ENCODE measurements at places on chromosomes 13 and 19. TPM values are rescaled to one million over a fixed set of nuclear protein-coding genes. Genes with fewer than 3 reads are reported as not detected.

DNA sequence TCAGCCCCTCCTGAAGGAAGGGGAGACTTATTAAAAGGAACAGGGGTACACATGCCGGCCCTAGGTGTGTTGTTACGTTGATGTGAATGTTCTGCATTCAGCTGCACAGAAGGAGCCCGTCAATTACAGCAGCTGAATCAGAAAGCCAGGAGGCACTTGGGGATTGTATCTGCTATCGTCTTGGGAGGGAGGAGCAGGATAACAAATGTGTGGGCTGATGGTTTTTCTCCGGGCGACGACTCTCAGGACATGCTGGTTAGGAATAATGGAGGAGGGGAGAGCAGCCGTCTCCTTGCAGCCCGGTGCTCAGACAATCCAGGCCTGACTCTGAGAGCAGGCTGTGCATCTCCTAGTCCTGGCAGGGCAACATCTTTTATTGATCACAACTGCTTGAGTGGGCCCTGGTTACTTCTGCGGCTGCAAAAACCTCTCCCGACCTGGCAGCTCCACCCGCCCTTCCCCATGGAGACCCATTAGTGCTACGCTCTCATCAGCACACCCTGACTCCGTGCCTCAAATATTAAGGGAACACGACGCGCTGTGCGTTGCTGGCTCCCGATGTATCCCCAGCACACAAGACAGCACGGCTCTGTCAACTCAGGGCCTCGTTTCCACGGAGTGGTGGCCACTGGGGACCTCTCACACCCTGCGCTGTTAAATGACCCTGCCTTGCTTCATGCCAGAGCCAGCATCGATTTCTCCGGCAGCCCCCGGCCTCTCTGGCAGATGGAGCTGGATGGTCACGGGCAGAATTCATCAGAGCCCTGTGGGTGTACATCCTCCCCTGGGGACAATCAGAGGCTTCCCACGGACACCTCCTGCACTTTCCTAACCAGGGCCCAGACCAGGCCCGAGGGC is 25.3 kb downstream of the PEPD start:
- DNase-seq: no peak
- H3K27ac ChIP-seq: no peak overlapping the region
- no peaks in the 10 kb centered on the region for H3K4me1 ChIP-seq
- H3K27me3 ChIP-seq: no peaks in the 10 kb centered on the region
- no peak overlapping the region for H3K4me3 ChIP-seq
- peaks cover 49% of the 10 kb centered on the region for H3K36me3 ChIP-seq

- no peak overlapping the region for H3K27ac ChIP-seq
- H3K4me1 ChIP-seq: no peaks in the 10 kb centered on the region
- no peak for DNase-seq
- H3K4me3 ChIP-seq: no peak overlapping the region
- no peaks in the 10 kb centered on the region for H3K36me3 ChIP-seq
Measured at GRCh38 chr13:58994777-58995176, 1169.0 kb downstream of the DIAPH3 start.

DNA sequence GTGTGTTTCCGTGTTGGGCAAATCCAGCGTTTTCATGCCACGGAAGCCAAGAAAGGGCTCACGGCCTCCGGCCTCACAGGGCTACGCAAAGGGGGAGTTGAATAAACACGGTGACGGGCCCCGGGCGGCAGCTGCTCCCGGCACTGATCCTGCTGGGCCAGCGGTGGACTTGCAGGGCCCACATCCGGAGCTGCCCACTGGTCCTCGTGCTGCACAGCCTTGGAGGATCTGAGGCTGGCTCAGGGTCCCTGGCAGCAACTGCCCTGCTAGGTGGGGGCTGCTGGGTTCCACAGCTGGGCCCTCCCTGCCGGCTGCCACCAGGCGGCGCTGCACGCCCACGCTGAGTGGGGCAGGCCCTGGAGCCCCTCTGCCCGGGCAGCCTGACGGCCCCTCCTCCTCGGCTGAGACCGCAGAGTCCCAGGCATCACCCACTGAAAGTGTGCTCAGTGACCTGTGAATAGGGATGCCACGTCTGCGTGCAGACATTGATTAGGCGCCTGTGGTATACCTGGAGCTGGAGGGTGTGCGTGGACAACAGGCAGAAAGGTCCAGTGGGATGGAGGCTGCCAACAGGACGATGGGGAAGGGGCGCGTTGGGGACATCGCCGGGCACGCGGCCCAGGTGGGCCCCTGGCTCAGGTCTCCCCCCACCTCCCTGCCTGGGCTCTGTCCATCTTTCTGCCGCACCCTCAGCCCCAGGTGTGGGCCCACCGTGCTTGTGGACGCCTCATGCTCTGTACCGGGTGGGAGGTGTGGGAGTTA is 5.3 kb upstream of the HCN2 start:
- DNase-seq: no peak
- H3K36me3 ChIP-seq: peaks cover 41% of the 10 kb centered on the region
- peaks cover 52% of the 10 kb centered on the region for H3K27me3 ChIP-seq
- H3K4me3 ChIP-seq: no peak overlapping the region
- no peak overlapping the region for H3K27ac ChIP-seq

DNA sequence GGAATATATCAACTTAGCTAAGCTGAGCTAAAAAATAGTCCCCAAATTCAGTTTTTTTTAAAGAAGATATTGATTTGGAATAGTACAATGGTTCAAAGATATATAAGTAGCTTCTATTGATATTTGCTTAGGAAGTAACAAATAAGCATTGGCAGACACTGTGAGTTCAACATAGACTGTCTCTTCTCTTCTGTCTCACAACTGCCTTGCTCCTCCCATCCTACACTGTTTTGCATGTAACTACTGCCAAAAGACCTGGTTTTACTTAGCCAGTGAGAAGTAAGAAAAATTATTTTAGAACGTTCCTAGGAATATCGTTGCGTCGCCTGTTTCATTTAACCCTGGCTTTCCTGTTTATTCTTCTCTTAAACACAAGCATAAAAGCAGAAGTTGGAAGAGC is 859.0 kb upstream of the SPRY2 start:
- H3K36me3 ChIP-seq: no peaks in the 10 kb centered on the region
- H3K27me3 ChIP-seq: no peaks in the 10 kb centered on the region
- H3K27ac ChIP-seq: no peak overlapping the region
- no peaks in the 10 kb centered on the region for H3K4me1 ChIP-seq

KLK12 gene
- polyA plus RNA-seq: 0.87 TPM

GRCh38 chr19:45607071-45608029 is 5.3 kb upstream of the GPR4 start:
- peaks cover 21% of the 10 kb centered on the region for H3K27me3 ChIP-seq
- H3K4me3 ChIP-seq: no peak overlapping the region
- H3K36me3 ChIP-seq: peaks cover 36% of the 10 kb centered on the region
- H3K27ac ChIP-seq: peak overlapping the region; percentile 57
- H3K4me1 ChIP-seq: peaks cover 6% of the 10 kb centered on the region

KDELR1 gene
- 178 TPM for polyA plus RNA-seq

DNA sequence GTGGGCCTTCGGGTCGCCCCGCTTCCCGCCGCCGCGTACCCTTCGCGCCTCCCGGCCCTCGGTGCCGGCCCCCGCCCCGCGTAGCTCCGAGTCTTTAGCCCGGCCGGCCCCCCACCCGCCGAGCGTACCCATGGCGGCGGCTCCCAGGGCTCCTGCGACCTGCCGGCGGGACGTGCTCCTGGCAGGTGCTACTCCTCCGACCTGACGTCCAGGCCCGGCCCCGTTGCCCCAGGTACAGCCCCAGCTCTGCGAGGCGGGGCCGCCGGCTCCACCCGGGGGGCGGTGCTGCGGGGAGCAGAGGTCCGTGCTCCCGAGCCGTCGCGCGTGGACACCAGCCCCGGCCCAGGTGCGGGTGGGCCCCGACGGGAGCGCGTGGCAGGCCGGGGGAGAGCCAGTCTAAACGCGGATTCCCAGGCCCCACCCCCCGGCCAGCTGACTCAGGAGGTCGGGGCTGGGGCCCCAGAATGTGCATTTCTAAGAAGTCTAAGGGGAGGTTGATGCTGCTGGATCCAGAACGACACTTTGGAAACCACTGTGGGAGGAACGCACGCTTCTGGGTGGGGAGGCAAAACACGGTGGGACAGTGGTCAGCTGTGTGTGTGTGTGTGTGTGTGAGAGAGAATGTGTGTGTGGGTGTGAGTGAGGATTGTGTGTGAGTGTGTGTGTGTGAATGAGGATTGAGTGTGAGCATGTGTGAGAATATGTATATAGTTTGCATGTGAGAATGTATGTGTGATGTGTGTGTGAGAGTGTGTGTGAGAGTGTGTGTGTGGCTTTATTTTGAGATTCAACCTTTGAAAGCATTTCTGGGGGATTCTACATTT is at the start of gene SLC15A1:
Gene SLC15A1, minus strand, starts transcription at position 206 of the 824 bp plus-strand sequence. Its CDS starts 74 bp downstream, at position 132.
- H3K27ac ChIP-seq: no peak within 1 kb of the TSS
- no peak for DNase-seq
- no peaks in the 10 kb centered on the region for H3K36me3 ChIP-seq
- peak within 1 kb of the TSS; percentile 5 for H3K4me3 ChIP-seq
- H3K4me1 ChIP-seq: peaks cover 10% of the 10 kb centered on the region

- H3K27me3 ChIP-seq: no peaks in the 10 kb centered on the region
- no peak for DNase-seq
- no peak overlapping the region for H3K27ac ChIP-seq
- H3K36me3 ChIP-seq: no peaks in the 10 kb centered on the region
- H3K4me3 ChIP-seq: no peak overlapping the region
Measured at GRCh38 chr13:108451121-108451520, 178.3 kb upstream of the MYO16 start.

GRCh38 chr19:51505904-51506303 is 4.3 kb upstream of the SIGLEC12 start:
- H3K4me1 ChIP-seq: peaks cover 56% of the 10 kb centered on the region
- H3K4me3 ChIP-seq: no peak overlapping the region
- no peak for DNase-seq
- no peaks in the 10 kb centered on the region for H3K36me3 ChIP-seq

- H3K4me1 ChIP-seq: no peaks in the 10 kb centered on the region
- no peak for DNase-seq
- no peak overlapping the region for H3K4me3 ChIP-seq
- no peaks in the 10 kb centered on the region for H3K36me3 ChIP-seq
- H3K27me3 ChIP-seq: no peaks in the 10 kb centered on the region
- H3K27ac ChIP-seq: no peak overlapping the region
Measured at GRCh38 chr13:99614465-99614885, 113.2 kb downstream of the TM9SF2 start.

SIGLECL1 gene
- polyA plus RNA-seq: not detected

PLIN4 gene
- polyA plus RNA-seq: 1.2 TPM

DNA sequence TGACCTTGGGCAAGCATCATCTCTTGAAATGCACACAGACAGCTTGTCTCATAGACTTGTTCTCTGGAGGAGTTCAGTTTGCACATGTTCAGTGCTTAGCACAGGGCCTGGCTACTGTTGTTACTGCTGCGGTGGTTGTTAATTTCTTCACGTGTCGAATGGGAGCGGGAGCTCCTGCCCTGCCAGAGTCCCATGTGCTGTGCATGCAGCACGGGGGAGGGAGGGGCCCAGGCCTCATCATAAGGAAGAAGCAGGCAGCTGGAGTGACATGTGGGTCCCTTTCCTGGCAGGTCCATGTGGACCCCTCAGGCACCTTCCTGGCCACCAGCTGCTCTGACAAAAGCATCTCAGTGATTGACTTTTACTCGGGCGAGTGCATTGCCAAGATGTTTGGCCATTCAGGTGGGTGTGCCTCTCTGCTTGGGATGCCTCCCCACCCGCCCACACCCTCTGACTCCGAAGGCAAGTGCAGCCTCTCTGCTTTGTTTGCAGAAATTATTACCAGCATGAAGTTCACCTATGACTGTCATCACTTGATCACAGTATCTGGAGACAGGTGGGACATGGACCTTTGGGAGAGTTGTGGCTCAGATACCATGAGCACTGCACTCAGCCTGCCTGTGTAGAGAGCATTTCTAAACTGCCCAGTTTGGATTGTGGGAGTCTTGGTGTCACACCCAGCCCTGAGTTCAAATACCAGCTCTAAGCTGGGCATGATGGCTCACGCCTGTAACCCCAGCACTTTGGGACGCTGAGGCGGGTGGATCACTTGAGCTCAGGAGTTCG is 19.8 kb upstream of the OVOL3 start:
- no peak overlapping the region for H3K4me3 ChIP-seq
- DNase-seq: no peak
- no peaks in the 10 kb centered on the region for H3K36me3 ChIP-seq
- H3K4me1 ChIP-seq: no peaks in the 10 kb centered on the region

DNA sequence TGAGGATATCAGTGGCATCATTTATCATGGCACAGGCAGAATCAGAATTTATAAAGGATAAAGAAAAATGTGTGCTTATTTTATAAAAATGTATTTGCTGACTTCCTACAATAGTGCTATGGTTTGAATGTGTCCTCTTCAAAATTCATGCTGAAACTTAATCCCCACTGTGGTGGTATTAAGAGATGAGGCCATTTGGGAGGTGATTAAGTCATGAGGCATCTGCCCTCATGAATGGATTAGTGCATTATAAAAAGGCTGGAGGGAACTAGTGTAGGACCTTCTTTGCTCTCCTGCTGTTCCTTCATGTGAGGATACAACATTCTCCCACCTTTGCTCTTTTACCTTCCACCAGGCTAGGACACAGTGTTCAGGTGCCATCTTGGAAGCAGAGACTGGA is 212.8 kb downstream of the RFC3 start:
- H3K36me3 ChIP-seq: no peaks in the 10 kb centered on the region
- no peak overlapping the region for H3K4me3 ChIP-seq
- H3K27me3 ChIP-seq: no peaks in the 10 kb centered on the region
- DNase-seq: no peak
- no peak overlapping the region for H3K27ac ChIP-seq

GRCh38 chr13:105608104-105608503 is 927.4 kb downstream of the EFNB2 start:
- H3K27me3 ChIP-seq: no peaks in the 10 kb centered on the region
- no peak overlapping the region for H3K27ac ChIP-seq
- H3K4me1 ChIP-seq: no peaks in the 10 kb centered on the region
- no peaks in the 10 kb centered on the region for H3K36me3 ChIP-seq

SSC5D gene
- polyA plus RNA-seq: 8.5 TPM

DNA sequence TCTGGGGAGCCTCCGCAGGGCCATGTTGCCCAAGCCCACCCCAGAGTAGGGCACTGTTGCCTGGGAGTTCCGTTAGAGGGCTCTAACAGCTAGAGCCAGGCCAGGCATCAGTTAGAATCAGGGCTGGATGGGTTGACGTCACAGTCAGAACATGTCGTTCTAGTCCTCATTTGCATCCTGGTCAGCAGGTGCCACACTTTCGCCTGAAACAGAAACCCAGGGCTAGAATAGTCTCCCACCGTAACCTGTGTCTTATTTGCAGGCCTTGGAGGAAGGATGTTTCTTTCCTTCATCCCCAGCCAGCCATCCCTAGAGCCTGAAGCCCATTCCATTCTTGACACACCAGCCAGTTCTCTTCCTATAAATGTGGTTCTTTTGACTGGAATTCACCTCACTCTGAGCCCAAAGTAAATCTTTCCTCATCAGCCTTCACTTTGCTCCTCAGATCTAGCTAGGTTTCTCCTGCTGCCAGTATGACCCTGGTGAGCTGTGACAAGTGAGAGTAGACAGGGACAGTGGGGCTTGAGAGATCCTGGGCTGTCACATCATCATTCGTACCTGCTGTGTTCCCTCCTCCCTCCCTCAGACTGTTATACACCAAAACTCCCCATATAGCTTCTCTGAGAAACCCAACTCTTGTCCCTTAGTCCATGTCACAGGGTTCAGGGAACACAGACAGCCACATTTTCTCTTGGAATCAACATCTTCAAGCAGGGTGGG is 12.2 kb upstream of the CCDC97 start:
- H3K27me3 ChIP-seq: no peaks in the 10 kb centered on the region
- peaks cover 63% of the 10 kb centered on the region for H3K4me1 ChIP-seq
- H3K27ac ChIP-seq: peak overlapping the region; percentile 77
- H3K36me3 ChIP-seq: no peaks in the 10 kb centered on the region
- no peak for DNase-seq
- no peak overlapping the region for H3K4me3 ChIP-seq

FSD1 gene
- 1.0 TPM for polyA plus RNA-seq

GRCh38 chr19:39398297-39398864 is 7.2 kb downstream of the MED29 start:
- no peaks in the 10 kb centered on the region for H3K36me3 ChIP-seq
- peak overlapping the region; percentile 84 for H3K27ac ChIP-seq
- no peaks in the 10 kb centered on the region for H3K27me3 ChIP-seq
- H3K4me3 ChIP-seq: peak overlapping the region; percentile 34
- peak; percentile 89 for DNase-seq
- peaks cover 66% of the 10 kb centered on the region for H3K4me1 ChIP-seq

MRPL57 gene
- 16.8 TPM for polyA plus RNA-seq

All from left lung (tissue), 14 donors.